ENCODE measurements at places on chromosomes 6 and 20. TPM values are rescaled to one million over a fixed set of nuclear protein-coding genes. Genes with fewer than 3 reads are reported as not detected.

- no peak for DNase-seq
Measured at GRCh38 chr6:99662616-99663015, 56.0 kb downstream of the PRDM13 start.

GRCh38 chr6:32868257-32868788, 14.3 kb downstream of the PSMB9 start:
- DNase-seq, result no peak

- DNase-seq, result no peak
Measured at GRCh38 chr6:131213501-131213990, 78.3 kb downstream of the AKAP7 start.

DNA sequence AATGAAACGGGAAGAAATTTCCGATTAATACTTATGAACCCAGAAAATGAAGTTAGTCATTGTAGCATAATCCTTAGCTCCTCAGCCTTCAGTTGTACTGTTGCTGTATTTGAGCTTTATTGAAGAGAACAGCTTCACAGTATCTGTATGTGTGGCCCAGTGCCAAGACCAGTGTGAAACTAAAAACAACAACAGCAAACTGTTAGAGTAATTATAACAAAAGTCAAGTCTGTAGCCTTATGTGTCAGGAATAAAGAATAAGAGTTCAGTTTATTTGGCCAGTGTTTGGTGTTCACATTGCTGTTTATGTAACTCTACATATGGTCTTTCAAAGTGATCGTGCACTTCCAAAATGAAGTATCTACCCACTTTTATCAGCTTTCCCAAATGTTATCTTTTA, 70.9 kb downstream of the ARID1B start:
- DNase-seq, result no peak

- no peak for DNase-seq
Measured at GRCh38 chr20:46037036-46037435, 8.0 kb downstream of the SLC12A5 start.

GRCh38 chr20:52291109-52291508, 99.5 kb upstream of the ZFP64 start:
- no peak for DNase-seq

GRCh38 chr6:52571099-52571755, 5.6 kb downstream of the TRAM2 start:
- no peak for DNase-seq

DNA sequence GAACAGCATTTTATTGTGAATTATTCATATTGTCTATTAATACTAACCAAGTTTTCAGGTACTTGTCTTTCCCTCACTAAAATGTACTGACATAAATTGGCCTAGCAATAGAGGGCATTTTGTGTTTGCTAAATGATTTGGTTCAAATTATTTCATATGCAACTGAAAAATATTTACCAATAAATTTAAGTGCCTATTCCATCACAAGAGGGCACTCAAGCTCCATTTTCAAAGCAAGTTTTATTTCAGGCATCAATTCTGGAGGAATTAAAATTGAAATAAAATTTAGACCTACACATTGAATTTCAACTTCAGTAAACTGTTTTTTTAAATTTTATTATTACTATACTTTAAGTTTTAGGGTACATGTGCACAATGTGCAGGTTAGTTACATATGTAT, 114.3 kb upstream of the SYNCRIP start:
- no peak for DNase-seq

DNA sequence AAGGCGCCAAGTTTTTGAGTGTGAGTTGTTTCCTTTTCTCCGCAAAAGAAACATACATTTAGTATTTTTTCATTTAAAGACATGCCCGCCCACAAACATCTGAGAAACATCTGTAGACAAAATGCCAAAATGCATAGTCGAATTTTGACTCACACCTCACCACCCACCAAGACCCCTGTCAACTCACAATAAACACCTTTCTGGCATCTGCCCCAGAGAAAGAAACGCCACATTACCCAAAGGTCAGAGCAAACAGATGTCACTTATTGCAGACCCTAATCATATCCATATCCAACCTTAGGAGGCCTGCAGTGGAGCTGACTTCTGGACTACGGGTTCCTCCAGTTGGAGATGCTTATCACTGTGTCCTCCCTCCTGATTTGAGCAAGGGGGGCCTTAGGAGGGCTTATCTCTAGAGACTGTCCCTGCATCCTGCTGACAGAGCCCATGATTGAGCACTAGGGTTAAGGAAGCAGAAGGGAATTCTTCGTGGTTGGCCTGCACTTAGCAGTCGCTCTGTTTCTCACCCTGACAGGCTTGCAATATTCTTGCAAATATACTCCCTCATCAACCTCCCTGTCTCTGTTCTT, 90.5 kb upstream of the TBX18 start:
- no peak for DNase-seq

DNA sequence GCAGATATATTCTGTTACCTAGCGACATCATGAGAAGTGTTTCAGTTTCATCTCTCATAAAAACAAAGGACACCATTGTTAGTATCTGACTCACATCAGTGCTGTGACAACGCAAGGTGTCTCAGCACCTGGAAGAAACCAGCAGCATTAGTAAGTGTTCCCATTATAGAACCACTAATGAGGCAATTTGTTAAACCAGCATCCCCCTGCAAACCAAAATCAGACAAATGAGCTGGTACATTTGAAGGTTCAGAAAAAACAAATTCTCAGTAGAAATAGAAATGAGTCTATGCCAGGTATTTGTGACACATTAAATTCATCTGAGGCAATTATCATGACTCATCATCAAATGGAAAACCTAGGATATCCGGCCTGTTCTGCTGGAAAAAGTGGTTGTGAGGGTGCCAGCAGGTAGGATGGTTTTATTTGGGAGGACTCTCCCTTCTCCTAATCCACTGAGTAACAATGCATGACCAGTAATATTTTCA, 151.7 kb downstream of the TMEM200A start:
- DNase-seq, result no peak

- no peak for DNase-seq
Measured at GRCh38 chr20:57223648-57224489, 42.6 kb downstream of the BMP7 start.

- no peak for DNase-seq
Measured at GRCh38 chr6:43522547-43523261, 5.8 kb downstream of the POLR1C start.

The GSTA3 gene
- total RNA-seq, result not detected

The RIMS4 gene
- total RNA-seq, result not detected

The FITM2 gene
- total RNA-seq, result 149 TPM

The COL19A1 gene
- total RNA-seq, result 1.2 TPM

The ARMH2 gene
- not detected for total RNA-seq

The RNGTT gene
- total RNA-seq, result 7.0 TPM

The SNPH gene
- total RNA-seq, result 8.5 TPM

The TMEM14A gene
- total RNA-seq, result 8.7 TPM

The SLC17A2 gene
- not detected for total RNA-seq

All from Right ventricle myocardium inferior (tissue), 1 donor.